HL-60 (cell line): ENCODE measurements at places on chromosomes 2 and 18.

DNA sequence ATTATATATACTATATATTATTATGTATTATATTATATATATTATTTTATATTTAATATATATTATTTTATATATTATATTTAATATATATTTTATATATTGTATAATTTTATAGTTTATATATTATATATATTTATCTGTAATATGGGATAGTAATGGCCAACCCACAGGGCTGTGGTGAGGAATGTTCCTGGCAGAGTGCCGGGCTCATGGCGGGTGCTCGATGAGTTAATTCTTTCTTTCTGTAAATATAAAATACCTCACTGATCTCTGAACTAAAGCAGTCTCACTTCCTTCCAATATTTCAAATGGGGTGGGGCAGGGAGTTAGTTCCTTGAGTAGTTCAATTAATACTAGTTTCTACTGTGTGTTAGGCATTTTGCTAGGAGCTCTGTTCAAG lies 389.4 kb downstream of the TSN start:
- no peak for DNase-seq

DNA sequence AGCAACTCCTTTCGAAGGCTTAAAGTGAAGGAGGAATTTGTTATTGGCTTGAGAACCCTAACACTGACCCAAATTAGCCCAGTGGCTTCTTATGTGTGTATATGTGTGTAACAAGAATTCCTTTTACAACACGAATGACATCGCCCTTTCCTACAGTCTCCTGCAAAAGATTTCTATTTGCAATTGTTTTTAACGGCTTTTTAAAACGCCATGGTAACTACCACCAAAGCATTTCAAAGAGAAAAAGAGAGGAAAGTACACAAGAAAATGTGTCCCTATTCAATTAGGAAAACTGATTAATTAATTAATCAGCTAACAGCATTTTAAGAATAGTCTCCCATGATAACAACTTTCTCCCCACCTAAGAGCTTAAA lies 58.1 kb downstream of the PAX3 start:
- no peak for DNase-seq

DNA sequence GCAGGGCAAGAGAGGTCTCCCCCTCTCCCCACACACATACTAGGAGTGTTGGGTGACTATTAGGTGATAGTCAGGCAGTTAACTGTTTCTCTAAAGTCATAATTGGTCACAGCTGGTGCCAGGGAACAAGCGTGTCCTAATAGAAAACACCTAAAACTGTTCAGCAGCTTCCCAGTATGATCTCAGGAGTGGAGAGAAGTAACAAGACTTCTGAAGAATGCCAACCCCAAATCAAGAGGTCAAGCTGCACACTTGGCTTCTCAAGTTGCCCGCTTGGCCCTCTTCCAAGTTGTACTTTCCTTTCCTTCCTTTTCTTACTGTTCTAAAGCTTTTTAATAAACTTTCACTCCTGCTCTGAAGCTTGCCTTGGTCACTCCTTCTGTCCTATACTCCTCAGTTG lies 22.4 kb upstream of the STAT1 start:
- no peak for DNase-seq

DNA sequence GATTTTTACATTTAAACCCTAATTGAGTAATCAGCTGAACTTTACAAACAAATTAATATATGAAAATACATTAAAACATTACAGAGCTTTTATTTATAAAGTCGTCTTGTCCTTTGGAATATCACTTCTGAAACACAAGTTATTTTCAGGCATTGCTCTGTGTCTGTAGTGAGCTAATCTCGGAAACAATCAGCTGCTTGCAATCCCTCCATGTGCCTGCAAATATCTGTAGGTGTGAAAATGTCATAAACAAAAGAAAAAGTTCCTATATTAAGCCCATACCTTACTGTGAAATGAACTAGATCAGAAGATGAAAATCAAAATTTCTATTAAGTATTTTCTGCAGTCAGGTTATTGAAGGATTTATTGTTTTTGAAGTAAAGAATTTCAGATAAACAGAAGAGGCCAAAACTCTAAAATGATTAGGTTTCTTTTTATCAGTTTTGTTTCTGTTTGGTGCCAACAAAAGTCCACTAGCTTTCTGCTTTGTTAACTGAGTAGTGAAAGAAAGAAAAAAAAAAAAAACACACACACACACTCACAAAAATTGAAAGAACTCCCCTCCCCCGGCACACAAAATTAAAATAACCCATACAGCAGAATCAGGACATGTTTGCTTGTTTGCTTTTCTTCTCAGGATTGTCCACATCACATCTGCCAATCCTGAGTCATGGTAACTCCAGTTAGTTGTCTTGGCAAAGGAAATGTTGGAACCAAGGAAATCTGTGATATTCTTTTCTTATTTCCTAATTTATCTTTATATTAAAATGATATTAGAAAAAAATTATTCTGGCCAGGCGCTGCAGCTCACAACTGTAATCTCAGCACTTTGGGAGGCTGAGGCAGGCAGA lies 627.0 kb upstream of the SLC39A10 start:
- no peak for DNase-seq
